ENCODE measurements at places on chromosomes 1 and 21. TPM values are rescaled to one million over a fixed set of nuclear protein-coding genes. Genes with fewer than 3 reads are reported as not detected.

- DNase-seq = no peak
Observed at GRCh38 chr1:211713231-211713630, 37.8 kb upstream of the NEK2 start.

DNA sequence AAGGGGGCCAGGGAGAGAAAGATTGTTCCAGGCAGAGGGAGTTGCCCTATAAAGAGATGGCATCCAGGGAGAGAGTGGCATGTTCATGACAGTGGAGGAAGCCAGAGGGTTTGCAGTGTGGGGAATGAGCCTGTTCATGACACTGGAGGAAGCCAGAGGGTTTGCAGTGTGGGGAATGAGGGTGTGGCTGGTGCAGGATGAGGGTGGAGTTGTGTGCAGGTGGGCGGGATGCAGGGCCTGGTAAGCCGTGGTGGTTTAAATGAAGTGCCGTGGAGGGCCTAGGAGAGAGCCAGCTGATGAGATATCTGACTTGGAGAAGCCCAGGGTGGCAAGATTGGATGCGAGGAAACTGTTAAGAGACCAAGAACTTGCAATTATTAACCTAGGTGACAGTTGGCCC, 131.8 kb downstream of the CAMTA1 start:
- no peak for DNase-seq

- DNase-seq = no peak
Observed at GRCh38 chr1:25068829-25069228, 138.8 kb upstream of the RUNX3 start.

- DNase-seq = no peak
Observed at GRCh38 chr1:15866721-15867201, 19.3 kb downstream of the SPEN start.

GRCh38 chr1:154945160-154945961, 8.8 kb upstream of the PMVK start:
- DNase-seq = no peak

DNA sequence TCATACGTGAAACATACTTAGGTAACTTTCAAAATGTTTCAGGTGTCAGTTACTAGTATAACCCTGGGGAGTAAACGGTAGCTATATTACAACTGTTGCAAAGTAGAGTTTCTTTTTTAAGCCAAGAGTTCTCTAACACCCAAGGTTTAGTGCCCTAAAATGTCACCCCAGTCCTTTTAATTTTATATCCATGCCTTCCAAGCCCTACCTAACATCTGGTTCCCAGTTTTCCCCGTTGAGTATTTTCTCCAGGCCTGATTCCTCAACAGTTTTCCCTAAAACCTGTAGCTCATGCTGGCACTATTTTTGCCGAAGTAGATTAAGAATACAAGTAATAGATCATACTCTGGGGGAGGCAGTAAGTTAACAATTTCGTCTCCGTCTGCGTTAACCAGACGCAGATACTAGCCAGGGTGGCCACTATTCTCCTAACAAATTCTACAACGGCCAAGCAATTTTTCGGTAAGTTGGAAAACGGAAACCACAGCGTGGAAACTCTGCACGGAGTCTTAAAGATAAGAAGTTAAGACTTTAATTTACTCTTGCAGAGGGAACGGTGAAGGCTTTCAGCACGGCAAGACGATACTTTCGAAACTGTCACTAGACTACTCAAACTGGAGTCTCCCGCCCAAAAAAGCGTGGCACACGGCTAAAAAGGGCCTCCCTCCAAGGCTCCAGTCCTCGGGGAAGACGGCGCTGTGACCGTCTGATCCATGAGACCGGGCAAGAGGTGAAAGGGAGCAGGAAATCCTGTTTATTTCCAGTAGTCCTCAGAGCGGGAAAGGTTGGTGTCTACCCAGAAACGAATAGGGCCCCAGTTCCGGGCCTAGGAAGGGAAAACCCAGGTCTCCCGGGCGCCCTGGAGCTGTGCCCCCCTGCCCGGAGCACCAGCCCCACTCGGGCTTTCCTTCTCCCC, 945 bp downstream of the SRSF4 start:
- no peak for DNase-seq

DNA sequence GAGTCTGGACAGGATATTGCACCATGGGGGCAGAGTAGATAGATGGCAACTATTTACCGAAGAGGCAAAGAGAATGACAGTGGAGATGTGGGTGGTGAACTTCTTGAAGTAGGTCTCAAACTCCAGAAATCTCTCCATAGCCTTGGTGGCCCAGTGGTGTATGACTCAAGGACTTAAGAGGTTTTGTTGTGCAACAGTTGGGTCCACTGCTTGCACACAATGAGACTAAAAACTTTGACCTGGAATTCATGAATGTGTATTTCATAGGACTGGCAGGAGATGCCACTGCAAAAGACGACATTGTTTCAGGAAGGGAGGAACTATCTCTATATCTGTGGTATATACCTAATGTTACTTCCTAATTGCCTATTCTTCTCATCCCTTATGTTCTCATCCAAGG, 75.9 kb downstream of the ZSCAN20 start:
- no peak for DNase-seq

GRCh38 chr1:225737866-225738265, 39.8 kb upstream of the SRP9 start:
- no peak for DNase-seq

DNA sequence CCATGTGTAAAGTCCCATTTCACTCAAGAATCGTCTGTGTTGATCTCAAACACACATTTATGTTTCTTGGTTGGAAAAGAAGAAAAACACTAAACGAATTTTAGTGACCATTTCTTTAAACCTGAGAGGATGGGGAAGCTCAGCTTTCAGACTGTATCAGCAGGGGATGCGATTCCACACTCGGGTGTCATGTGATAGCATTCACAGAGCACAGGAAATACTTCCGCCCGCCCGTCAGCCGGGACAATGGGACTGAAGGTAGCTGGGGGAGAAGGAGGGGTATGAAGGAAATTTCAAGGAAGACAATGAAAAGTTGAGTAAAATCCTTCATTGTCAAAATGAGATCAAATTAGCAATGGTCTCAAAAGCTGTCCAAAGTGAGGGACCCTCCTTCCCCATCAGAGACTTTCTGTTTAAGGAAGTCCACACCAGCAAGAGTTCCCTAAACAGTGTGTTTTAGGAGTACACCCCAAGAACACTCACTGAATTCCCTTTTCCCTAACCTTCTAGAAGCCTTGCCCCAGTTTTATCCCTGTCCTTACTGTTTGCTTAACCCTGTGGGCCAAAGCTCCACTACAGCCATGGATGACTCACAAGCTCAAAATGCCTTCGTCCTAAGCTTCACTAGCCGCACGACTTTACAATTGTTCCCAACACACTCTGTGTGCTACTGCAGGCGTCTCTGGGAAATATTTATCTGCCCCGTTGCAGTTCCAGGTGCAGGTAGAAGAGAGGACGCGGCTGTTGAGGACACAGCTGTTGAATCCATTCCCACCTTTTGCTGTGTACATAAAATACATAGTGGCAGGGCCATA, 51.4 kb upstream of the SIM2 start:
- no peak for DNase-seq

GRCh38 chr21:32578107-32578691, 7.1 kb downstream of the TCP10L start:
- DNase-seq = no peak

DNA sequence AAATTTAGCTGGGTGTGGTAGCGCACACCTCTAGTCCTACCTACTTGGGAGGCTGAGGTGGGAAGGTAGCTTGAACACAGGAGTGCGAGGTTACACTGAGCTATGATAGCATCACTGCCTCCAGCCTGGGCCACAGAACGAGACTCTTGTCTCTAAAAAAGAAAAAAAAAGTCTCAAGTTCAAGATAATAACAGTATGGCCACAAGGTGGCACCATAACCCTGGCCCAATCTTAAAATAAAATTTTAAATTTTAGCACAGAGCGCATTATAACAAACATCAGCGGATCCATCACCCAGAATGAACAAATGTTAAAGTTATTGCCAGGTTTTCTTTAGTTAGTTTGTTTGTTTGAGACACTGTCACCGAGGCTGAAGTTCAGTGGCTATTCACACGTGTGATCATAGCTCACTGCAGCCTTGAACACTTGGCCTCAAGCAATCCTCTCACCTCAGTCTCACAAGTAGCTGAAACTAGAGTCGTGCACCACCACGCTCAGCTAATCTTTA, 2.9 kb upstream of the HTR6 start:
- DNase-seq = no peak

GRCh38 chr1:169201084-169201619, 94.7 kb downstream of the ATP1B1 start:
- DNase-seq = no peak

DNA sequence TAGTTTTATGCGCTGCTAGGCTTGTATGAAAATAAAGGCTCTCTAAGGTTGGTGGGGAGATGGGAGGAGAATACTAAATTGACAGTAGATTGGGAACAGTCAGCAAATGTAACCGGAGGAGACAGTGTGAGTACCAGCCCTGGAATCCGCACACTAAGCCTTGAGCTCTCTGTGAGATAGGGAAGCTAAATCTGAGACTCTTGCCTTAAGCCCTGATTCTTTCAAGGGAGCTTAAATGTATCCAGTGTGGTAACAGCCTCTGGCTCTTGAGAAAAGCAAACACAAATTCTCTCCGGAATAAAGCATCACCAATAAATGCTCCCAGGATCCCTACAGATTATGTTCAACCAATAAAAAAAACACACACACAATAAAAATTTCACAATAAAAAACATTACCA, 33.0 kb upstream of the PDPN start:
- no peak for DNase-seq

- DNase-seq = no peak
Observed at GRCh38 chr1:211132721-211133392, 1.1 kb downstream of the KCNH1 start.

DNA sequence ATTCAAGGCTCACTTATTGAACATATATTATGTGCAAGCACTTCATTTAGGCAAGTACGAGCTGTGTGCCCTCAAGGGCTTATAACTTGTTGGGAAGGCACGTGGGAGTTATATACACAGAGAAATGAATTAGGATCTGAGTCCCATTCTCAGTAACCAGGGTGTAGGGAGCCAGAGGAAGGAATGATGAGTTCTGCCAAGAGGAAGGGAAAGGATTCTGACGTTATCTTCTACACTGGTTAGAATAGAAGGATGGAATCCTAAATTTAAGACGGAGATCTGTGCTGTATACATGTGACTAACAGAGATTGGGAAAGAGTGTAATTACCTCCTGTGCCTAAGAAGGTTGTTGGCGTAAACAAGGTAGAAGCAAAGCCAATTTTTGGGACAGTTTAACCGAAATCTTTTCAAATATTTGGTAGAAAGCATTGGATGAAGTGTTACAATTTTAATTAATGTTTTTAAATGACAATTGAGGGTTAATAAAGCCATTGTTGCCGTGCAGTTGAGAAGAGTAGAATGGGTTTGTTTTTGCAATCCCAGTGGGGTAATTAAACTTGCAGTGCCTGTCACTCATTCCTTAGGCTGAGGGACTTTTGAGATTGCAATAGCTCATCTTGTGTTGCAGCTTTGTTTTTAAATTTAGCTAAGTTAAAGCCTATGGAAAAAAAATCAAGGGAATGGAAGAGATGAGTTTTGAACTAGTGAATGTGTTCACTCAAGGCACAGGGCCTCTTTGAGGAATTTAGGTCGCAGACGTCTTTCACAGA, 177.2 kb downstream of the NFIA start:
- no peak for DNase-seq

GRCh38 chr1:5994713-5995621, 2.7 kb upstream of the NPHP4 start:
- peak; percentile 29 for DNase-seq

DNA sequence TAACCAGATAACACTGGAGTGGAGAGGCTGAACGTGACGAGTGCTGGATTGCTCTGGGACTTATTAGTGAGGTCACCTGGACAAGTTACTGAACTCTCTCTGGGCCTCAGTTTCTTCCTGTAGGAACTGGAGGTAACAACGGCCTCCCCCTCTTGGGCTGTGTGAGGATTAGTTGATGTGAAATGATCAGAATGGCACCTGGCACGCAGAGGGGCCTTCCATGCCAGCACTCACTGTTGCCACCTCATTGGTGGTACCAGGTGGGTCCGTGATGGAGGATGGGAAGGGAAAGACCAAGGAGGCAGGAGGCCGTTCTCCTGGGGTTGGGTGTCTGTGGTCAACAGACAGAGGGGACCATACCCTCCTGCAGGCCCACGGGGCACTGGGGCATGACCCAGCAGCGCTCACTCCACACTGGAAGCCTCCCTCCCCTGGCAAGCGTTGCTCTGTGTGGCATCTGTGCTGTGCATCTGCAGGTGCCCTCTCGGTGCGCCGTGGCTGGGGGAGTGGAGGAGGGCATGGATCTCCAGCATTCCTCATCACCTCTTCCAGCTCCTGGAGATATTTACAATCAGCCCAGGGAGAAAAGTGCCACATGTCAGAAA, 349.5 kb upstream of the VAMP3 start:
- no peak for DNase-seq

GRCh38 chr1:152928671-152929070, 18.3 kb upstream of the SPRR5 start:
- DNase-seq = no peak

CCDC185 gene
- total RNA-seq = not detected

TEX38 gene
- total RNA-seq = not detected

BCAR3 gene
- 15.2 TPM for total RNA-seq

AMY2A gene
- total RNA-seq = not detected

FAM167B gene
- 9.1 TPM for total RNA-seq

CLCA4 gene
- not detected for total RNA-seq

KCNJ15 gene
- 0.72 TPM for total RNA-seq
